Brain (organoid and tissue), 16 donors: ENCODE measurements at places on chromosomes 11 and 22. TPM values are rescaled to one million over a fixed set of nuclear protein-coding genes. Genes with fewer than 3 reads are reported as not detected.

CALCA gene
- not detected for polyA plus RNA-seq

KRTAP5-8 gene
- not detected for polyA plus RNA-seq

CASP5 gene
- polyA plus RNA-seq, result not detected

ANO3 gene
- 0.81 TPM for polyA plus RNA-seq

DEPDC7 gene
- 3.6 TPM for polyA plus RNA-seq

HTR3B gene
- polyA plus RNA-seq, result 0.20 TPM

C1QTNF5 gene
- polyA plus RNA-seq, result 13.2 TPM

GSTT2 gene
- polyA plus RNA-seq, result not detected

ESAM gene
- 42.0 TPM for polyA plus RNA-seq

PHOX2A gene
- 9.1 TPM for polyA plus RNA-seq

ELFN2 gene
- polyA plus RNA-seq, result 3.7 TPM

OSM gene
- not detected for polyA plus RNA-seq

GNAZ gene
- 48.7 TPM for polyA plus RNA-seq

OR5P2 gene
- not detected for polyA plus RNA-seq

ENTHD1 gene
- not detected for polyA plus RNA-seq

PRR33 gene
- polyA plus RNA-seq, result not detected

KIF18A gene
- polyA plus RNA-seq, result 1.8 TPM

C11orf65 gene
- 1.4 TPM for polyA plus RNA-seq

MS4A4A gene
- 3.5 TPM for polyA plus RNA-seq

MAPK8IP1 gene
- 180 TPM for polyA plus RNA-seq

CCDC89 gene
- 2.3 TPM for polyA plus RNA-seq

TRIM48 gene
- not detected for polyA plus RNA-seq

SEPTIN3 gene
- 289 TPM for polyA plus RNA-seq

ACR gene
- polyA plus RNA-seq, result 3.0 TPM

CHRNA10 gene
- polyA plus RNA-seq, result not detected

GSTT2B gene
- 1.6 TPM for polyA plus RNA-seq

MRGPRX3 gene
- polyA plus RNA-seq, result not detected

TRIM6 gene
- 0.14 TPM for polyA plus RNA-seq

LMO2 gene
- 33.3 TPM for polyA plus RNA-seq

UPK3A gene
- 13.6 TPM for polyA plus RNA-seq

CECR2 gene
- 6.8 TPM for polyA plus RNA-seq

P2RY6 gene
- polyA plus RNA-seq, result 0.49 TPM

C11orf98 gene
- polyA plus RNA-seq, result 103 TPM

TMEM191B gene
- 1.1 TPM for polyA plus RNA-seq

SMC1B gene
- 0.49 TPM for polyA plus RNA-seq

OR2AG1 gene
- polyA plus RNA-seq, result not detected

MRGPRF gene
- polyA plus RNA-seq, result 2.3 TPM

KCTD14 gene
- polyA plus RNA-seq, result 31.0 TPM

PRG3 gene
- polyA plus RNA-seq, result not detected

TSPAN32 gene
- not detected for polyA plus RNA-seq

NTM gene
- polyA plus RNA-seq, result 92.8 TPM

TBX1 gene
- polyA plus RNA-seq, result 0.53 TPM

C11orf16 gene
- 0.49 TPM for polyA plus RNA-seq

GRAMD4 gene
- polyA plus RNA-seq, result 12.6 TPM

TECTA gene
- 1.1 TPM for polyA plus RNA-seq

ARHGAP20 gene
- 0.90 TPM for polyA plus RNA-seq
